Cardiac fibroblast (primary cell): ENCODE measurements at places on chromosomes 1 and 21.
A peak's percentile ranks its signal among the peaks of the same experiment; 100 is the strongest.

DNA sequence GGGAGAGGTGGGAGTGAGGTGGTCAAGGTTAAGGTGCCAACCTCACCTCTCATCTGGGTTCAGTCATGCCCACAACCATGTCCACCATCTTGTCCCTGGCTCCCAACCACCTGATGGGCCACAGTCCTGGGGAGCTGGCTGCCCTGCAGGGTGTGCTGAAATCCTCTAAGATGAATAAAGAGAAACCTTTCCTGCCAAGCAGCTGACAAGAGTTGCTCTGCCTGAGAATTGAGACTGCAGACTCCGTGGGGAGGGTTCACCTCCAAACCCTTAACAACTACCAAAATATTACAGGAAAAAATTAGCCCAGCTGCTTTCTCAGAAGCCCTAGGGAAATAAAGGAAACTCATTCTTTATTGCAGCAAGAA, 15.2 kb upstream of the FGR start:
- DNase-seq = no peak

- peak; percentile 67 for DNase-seq
These were observed 60.5 kb downstream of the ERI3 start for GRCh38 chr1:44294588-44295007.

DNA sequence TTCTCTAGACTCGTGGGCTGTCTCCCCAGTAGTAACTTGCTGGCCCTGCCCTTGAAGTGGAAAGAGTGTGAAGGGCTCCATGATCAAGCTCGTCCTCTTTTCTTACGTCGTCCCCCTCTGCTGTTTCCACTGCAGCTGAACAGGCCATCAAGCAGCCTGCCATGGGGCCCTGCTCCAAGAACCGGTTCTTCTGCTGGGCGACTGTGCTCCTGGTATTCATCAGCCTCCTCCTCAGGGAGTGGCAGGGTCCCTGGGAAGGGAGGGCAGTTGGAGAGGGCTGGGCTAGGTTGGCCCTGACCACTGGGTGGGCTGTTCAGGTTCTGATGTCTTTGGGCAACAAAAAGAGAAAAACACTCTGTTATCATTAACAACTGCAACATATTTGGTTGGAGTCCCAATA, 151.5 kb downstream of the FCRL5 start:
- no peak for DNase-seq

DNA sequence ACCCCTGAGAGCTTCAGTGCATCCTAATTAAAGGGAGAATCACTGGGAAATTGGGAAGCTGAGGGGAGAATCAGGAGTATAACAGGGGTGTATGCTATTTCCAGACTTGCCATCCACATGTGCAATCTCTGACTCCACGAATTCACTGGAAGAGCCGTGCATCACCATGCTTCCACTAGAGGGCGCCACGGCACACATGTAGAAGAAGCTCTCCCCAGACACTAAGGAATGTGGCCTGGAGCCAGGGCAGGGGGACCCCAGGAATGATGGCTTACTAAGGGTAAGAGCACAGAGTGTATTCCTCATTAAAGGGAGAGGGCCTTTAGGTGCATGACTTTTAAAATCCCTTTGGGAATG, 81.5 kb downstream of the ABCA4 start:
- peak; percentile 78 for DNase-seq

- DNase-seq = peak; percentile 2
These were observed 62.1 kb downstream of the PLPPR4 start for GRCh38 chr1:99326215-99326949.

GRCh38 chr1:228809621-228810394, 74.5 kb downstream of the RHOU start:
- DNase-seq = no peak

- no peak for DNase-seq
These were observed 40.8 kb downstream of the RSPH1 start for GRCh38 chr21:42455196-42455595.
